Activated CD4-positive, alpha-beta T cell treated with anti-CD3 and anti-CD28 coated beads, Interleukin-2, amount 10 ng/mL, durations not matched to agents 7 days and 5 days (primary cell): ENCODE measurements at places on chromosomes 6 and 20.

DNA sequence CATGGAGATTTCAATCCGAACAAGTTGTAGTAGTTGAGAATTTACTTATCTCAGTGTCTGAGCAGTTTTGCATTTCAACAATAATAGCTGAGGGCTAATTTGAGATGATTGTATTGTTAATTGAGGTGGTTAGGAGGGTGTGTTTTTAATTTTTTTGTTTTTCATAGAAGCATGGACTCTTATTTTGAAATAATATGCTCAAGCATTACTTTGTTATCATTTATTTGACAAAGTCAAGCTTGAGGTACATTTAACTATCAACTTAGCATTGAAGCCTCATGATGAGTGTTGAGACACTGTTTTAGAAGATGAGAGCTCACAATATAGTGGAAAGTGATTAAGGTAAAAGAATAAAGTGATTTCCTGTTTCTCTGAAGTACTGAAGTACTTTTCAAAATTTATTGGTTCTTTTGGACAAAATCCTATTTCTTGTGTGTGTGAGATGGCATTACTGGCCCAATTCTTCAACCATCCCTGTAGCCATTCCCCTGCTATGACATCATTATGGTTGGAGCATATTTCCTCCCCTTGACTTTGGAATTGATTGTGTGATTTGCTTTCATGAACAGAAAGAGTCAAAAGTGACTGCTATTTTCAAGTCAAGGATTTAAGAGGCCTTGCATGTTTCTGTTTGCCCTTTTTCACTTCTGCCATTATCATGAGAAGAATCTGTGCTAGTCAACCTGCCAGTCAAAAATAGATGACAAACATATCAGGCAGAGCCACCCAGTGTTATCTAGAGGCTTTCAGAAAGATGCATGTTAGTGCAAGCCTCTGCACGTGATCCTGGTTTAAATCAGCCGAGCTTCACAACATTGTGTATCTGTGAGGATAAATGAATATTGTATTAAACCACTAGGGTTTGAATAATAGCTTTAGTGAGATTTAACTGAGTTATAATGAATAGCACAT, 1112.3 kb upstream of the CITED2 start:
- DNase-seq: no peak

DNA sequence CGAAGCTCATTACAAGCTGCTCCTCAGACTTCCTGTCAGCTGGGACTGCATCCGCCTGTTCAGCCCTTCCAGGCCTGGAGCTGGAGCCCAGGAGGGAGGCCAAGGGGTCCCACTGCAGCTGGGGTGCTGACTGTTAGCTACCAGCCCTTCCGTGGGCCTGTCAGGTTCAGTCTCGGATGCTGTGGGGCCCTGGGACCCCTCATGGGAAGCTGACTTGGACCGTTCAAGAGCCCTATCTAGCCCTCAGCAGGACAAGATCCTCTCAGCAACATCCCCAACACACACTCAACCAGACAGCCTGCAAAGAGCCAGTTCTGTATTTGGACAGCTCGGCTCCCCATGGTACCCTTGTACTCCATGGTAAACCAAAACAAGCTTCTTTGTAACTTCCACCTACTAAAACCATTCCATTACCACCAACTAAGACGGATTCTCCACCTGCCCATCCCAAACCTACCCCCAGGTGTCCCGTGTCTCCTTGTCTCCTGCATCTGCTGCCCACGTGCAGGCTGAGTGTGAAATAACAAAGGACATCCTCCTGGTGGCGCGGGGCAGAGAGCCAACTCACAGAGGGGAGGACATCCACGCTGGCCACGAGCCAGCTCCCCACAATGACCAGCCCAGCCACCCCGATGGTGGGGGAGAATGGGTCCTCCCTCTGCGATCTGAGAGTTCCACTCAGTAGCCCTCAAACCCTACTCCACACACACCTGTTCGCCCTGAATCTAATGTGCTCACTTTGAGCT, 111.2 kb downstream of the TAF4 start:
- no peak for DNase-seq

GRCh38 chr6:116507324-116507723, 4.1 kb upstream of the CALHM5 start:
- no peak for DNase-seq

GRCh38 chr6:1497761-1498105, 108.4 kb downstream of the FOXF2 start:
- DNase-seq: no peak

GRCh38 chr6:12160326-12160725, 129.8 kb upstream of the EDN1 start:
- no peak for DNase-seq

GRCh38 chr6:110474500-110474899, 1.9 kb downstream of the SLC22A16 start:
- DNase-seq: no peak

- DNase-seq: no peak
Measured at GRCh38 chr20:16222859-16223411, 350.3 kb downstream of the KIF16B start.

DNA sequence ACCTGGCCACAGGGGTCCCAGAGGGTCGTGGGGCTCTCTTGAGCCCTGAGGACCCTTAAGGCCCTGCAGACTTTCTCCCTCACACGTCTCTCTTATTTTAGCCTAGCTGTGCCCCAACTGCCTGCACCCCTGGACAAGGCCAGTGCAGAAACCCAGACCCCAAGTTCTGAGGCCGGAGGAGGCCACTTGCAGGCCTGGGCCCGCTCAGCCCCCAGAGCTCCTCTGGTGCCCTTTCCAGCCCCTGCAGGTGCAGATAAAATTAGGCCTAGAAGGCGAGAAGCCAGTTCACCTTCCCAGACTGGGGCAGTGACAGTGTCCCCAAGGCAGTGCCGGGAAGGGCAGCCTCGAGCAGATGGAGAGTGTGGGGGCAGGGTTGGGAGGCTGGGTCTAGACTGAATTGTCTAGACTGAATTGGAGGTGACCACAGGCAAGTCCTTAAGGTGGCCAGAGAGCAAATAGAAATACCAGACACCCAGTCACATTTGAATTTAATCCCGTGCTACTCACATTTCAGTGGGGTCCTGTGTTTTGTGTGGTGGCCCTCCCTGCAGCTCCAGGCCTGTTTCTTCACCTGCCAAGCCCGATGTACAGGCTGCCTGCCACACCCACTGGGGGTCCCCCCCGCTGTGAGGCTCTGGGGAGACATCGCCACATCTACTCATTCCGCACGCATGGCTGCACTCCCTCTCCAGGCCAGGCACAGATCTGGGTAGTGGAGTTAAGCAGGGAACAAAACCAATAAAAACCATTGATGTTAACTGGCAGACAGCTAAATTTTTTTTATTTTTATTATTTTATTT, 8.6 kb upstream of the IP6K3 start:
- DNase-seq: no peak
